Adrenal gland (tissue), 19 donors: ENCODE measurements at places on chromosomes 13 and 19. TPM values are rescaled to one million over a fixed set of nuclear protein-coding genes. Genes with fewer than 3 reads are reported as not detected.

Gene PLK5
- not detected for polyA plus RNA-seq

Gene PSG11
- not detected for polyA plus RNA-seq

Gene CAPS
- polyA plus RNA-seq, result 104 TPM

Gene SERTM1
- polyA plus RNA-seq, result 0.51 TPM

Gene TLE6
- 6.3 TPM for polyA plus RNA-seq

Gene CNMD
- not detected for polyA plus RNA-seq

Gene OR7D2
- polyA plus RNA-seq, result 0.15 TPM

Gene ZNF429
- 13.4 TPM for polyA plus RNA-seq
